ENCODE measurements at places on chromosomes 13 and 19. TPM values are rescaled to one million over a fixed set of nuclear protein-coding genes. Genes with fewer than 3 reads are reported as not detected.

KLK14 gene
- 0.75 TPM for total RNA-seq

CLC gene
- total RNA-seq, result not detected

DNA sequence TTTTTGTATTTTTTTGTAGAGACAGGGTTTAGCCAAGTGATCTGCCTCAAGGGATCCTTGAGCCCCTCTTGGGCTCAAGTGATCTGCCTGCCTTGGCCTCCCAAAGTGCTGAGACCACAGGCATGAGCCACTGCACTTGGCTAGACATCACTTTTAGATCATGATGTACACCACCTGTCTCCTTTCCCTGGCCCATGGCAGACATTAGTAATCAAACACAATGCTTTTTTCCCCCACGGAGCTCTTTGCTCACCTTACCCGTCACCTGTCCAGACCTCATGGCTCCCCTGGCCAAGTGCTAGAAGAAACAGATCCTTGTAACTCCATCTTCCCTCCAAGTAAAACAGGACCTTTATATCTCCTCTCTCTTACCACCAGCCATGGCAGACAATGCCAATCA, 18.4 kb downstream of the NUMBL start:
- no peak overlapping the region for H3K27ac ChIP-seq
- peaks cover 22% of the 10 kb centered on the region for H3K36me3 ChIP-seq
- H3K4me1 ChIP-seq, result no peaks in the 10 kb centered on the region
- no peak for DNase-seq
- no peaks in the 10 kb centered on the region for H3K27me3 ChIP-seq

PSG7 gene
- total RNA-seq, result not detected

- no peak for DNase-seq
- H3K36me3 ChIP-seq, result no peaks in the 10 kb centered on the region
- no peak within 1 kb of the TSS for H3K4me3 ChIP-seq
- peaks cover 78% of the 10 kb centered on the region for H3K27me3 ChIP-seq
Observed at GRCh38 chr19:10010247-10010691, at the start of gene COL5A3. Gene COL5A3 (minus strand): TSS chr19:10010504. CDS start chr19:10010385, 119 bp downstream.

- no peaks in the 10 kb centered on the region for H3K36me3 ChIP-seq
- DNase-seq, result peak; percentile 70
- H3K4me1 ChIP-seq, result peaks cover 59% of the 10 kb centered on the region
- no peaks in the 10 kb centered on the region for H3K27me3 ChIP-seq
- H3K27ac ChIP-seq, result peak within 1 kb of the TSS; percentile 95
- peak within 1 kb of the TSS; percentile 97 for H3K4me3 ChIP-seq
Observed at GRCh38 chr13:114132419-114133121, at the start of gene RASA3. Gene RASA3 (minus strand): TSS chr13:114132623. CDS start chr13:114132489, 134 bp downstream.

NKPD1 gene
- 0.39 TPM for total RNA-seq

DLL3 gene
- total RNA-seq, result 17.9 TPM

DNA sequence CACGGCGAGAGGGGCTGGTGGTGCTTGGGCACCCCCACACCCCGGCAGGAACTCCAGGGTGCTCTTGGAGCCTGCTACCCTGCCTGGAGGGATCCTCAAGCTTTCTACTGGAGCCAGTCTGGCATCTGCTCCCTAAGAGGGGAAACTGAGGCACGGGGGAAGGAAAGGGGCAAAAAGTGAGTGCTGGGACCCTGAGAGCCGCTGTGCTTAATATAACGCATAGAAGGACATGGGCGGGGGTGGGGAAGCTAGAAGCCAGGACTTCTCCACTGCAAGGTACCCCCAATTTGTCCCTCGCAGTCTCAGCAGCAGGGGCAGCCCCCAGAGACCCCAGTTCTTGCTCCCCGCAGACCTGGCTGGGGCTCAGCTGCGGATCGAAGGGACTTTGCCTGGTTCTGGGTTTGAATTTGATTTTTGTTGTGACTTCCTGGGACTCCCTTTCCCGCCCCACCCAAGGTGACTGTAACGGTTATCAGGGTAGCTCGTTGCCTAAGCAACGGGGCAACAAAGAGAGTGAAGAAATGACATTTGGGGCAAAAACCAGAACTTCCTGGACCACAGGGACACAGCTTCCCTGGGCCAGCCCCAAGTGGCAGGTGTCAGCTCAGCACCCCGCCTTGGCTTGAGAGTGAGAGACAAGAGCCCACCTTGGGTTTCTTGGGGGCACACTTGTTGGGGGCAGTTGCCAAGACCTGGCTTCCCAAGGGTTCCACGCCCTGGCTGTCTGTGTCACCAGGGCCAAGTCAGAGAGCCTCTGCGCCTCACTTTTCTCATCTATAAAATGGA, 638 bp downstream of the ADGRE5 start:
- H3K36me3 ChIP-seq, result no peaks in the 10 kb centered on the region
- DNase-seq, result no peak
- peaks cover 24% of the 10 kb centered on the region for H3K4me1 ChIP-seq
- no peak overlapping the region for H3K4me3 ChIP-seq

GRCh38 chr13:99363391-99363790, 56.2 kb upstream of the GPR183 start:
- H3K36me3 ChIP-seq, result peaks cover 24% of the 10 kb centered on the region
- H3K4me3 ChIP-seq, result no peak overlapping the region
- H3K27me3 ChIP-seq, result no peaks in the 10 kb centered on the region
- no peak overlapping the region for H3K27ac ChIP-seq
- peaks cover 10% of the 10 kb centered on the region for H3K4me1 ChIP-seq
- DNase-seq, result no peak

PEAK3 gene
- not detected for total RNA-seq

LIM2 gene
- not detected for total RNA-seq

DNA sequence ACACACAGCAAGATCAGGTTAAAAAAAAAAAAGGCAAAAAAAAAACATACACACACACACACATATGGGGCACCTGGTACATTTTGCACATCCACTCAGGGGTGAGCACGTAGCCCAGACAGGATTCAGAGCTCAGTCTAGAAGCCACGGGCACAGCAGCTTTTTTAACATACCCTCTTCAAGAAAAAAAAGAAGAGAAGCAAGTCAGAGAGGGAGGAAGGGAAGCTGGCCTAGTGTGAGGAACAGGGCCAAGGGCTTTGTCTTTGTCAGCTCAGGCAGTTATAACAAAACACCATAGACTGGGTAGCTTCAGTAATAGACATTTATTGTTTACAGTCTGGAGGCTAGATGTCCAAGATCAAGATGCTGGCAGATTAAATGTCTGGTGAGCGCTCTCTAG, 2.3 kb upstream of the TPM4 start:
- DNase-seq, result no peak
- H3K27ac ChIP-seq, result peak overlapping the region; percentile 90
- H3K27me3 ChIP-seq, result peaks cover 9% of the 10 kb centered on the region
- peak overlapping the region; percentile 90 for H3K4me3 ChIP-seq
- H3K36me3 ChIP-seq, result peaks cover 3% of the 10 kb centered on the region
